Ovary (tissue), 10 donors: ENCODE measurements at places on chromosomes 16 and 17. TPM values are rescaled to one million over a fixed set of nuclear protein-coding genes. Genes with fewer than 3 reads are reported as not detected.

GRCh38 chr16:11047939-11048800 lies 103.8 kb downstream of the CLEC16A start:
- no peak for DNase-seq
- H3K27me3 ChIP-seq: no peaks in the 10 kb centered on the region
- H3K36me3 ChIP-seq: no peaks in the 10 kb centered on the region

The PITPNM3 gene
- 12.8 TPM for polyA plus RNA-seq

The ZFP90 gene
- polyA plus RNA-seq: 25.3 TPM

DNA sequence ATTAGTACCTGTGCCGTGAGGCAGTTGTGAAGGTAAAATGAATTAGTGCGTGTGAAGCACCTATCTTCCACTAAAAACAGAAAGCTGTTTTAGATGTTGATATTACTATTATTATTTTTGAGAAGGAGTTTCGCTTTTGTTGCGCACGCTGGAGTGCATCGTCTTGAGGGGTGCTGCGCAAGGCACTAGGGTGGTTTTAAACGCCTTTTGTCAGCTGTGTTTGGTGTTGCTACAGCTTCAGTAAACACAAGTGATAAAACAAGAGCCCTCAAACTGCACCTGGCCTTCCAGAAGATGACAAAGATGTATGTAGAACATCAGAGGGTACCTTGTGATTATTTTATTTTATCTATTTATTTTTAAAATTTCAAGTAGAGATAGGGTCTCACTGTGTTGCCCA lies 38.2 kb downstream of the PLCG2 start:
- H3K27me3 ChIP-seq: no peaks in the 10 kb centered on the region
- H3K27ac ChIP-seq: no peak overlapping the region
- no peaks in the 10 kb centered on the region for H3K4me1 ChIP-seq
- H3K4me3 ChIP-seq: no peak overlapping the region

DNA sequence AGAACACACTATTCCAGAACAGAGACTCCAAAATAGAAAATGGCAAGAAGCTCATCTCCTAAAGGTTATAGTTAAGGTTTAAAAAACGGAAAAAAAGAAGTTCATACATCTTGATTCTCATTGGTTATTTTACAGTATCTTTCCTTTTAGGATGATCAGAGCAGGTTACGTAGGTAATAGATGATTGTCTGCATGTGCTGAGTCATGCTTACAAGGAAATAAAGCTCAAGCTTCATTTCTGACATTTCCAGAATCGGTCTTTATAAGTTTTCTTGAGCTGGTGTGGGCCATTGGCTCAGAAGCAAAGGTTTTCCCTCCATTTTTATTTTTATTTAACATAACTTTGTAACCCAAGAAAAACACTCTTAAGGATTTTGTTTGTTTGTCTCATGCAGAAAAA lies 1030.3 kb upstream of the CDH8 start:
- DNase-seq: no peak
- H3K27ac ChIP-seq: no peak overlapping the region
- H3K36me3 ChIP-seq: no peaks in the 10 kb centered on the region
- H3K4me3 ChIP-seq: no peak overlapping the region

DNA sequence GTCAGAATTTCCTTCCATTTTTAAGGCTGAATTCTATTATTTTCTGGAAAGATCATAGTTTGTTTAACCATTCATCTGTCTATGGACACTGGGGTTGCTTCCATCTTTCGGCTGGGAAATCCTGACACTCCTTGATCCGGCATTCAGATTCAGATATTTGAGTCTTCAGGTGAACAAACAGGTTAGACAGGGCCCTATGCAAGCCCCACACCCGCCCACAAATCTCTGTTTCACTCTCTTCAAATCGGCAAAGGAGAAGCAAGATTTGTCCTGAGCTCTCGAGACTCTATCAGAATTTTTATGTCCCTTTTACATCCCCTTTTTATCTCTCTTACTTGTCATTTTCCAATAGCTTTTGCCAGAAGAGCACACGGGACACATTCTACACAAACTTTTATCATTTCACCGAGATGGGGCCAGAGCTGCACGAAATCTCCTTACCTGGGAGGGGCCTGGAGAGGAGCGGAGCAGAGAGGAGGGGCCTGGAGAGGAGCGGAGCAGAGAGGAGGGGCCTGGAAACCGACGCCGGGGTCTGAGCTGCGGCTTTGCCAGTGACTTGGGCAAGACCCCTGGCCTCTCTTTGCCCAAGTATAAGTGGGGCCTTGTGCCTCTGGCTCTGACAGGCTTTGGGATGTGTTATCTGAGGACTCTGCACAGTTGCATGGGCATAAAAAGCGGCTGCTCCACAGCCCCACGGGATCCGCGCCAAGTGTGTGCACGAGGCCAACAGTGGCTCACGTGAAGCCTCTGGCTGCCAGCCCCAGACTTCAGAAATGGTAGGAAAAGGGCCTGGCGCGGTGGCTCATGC lies 54.3 kb upstream of the RBFOX3 start:
- H3K4me3 ChIP-seq: no peak overlapping the region
- H3K27ac ChIP-seq: no peak overlapping the region
- H3K27me3 ChIP-seq: no peaks in the 10 kb centered on the region
- H3K4me1 ChIP-seq: peaks cover 2% of the 10 kb centered on the region
- DNase-seq: peak; percentile 78

DNA sequence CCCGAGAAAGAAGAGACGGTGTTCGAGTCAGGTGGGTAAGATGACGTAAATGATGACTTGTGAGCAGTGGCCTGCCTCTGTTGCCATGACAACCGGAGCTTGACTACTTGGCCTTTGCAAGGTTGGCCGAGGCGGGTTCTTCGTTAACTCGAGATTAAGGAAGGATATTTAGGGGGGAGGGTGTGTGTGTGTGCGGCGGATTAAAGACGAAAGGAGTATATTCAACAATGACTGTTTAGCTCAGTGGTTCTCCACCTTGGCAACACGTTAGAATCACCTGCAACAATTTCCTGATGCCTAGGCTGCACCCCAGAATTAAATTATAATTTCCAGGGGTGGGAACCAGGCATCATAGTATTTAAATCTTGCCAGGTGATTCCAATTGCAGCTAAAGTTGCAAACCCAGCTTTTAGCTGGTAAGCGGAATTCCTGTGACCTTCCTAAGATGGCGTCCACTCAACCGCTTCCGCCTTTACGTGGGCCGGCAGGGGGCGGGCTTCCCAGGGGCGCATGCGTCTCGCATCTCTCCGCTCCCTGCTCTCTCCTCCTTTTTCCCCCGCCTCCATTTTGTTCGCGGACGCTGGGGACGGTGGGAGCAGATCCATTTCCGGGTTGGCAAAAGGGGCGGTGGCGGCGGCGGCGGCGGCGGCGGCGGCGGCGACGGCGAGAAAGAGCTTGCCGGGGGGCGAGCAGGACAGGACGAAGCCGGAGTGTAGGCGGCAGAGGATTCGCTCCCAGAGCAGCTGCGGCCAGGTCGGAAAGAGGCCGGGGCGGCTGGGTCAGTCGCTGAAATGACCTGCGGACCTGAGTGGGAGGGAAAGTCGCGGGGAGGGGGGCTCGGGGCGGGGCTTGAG lies at the start of gene WIPF2:
WIPF2 (plus strand) TSS at position 565 of the 854 bp plus-strand sequence. CDS start 37,156 bp downstream, outside the sequence.
- DNase-seq: peak; percentile 96
- H3K4me1 ChIP-seq: peaks cover 5% of the 10 kb centered on the region
- peak within 1 kb of the TSS; percentile 80 for H3K27ac ChIP-seq
- no peaks in the 10 kb centered on the region for H3K36me3 ChIP-seq
- peak within 1 kb of the TSS; percentile 78 for H3K4me3 ChIP-seq

GRCh38 chr16:49348408-49349176 lies 25.0 kb upstream of the C16orf78 start:
- no peak overlapping the region for H3K27ac ChIP-seq
- no peak for DNase-seq
- no peaks in the 10 kb centered on the region for H3K4me1 ChIP-seq
- no peaks in the 10 kb centered on the region for H3K36me3 ChIP-seq
- H3K27me3 ChIP-seq: no peaks in the 10 kb centered on the region
- no peak overlapping the region for H3K4me3 ChIP-seq

DNA sequence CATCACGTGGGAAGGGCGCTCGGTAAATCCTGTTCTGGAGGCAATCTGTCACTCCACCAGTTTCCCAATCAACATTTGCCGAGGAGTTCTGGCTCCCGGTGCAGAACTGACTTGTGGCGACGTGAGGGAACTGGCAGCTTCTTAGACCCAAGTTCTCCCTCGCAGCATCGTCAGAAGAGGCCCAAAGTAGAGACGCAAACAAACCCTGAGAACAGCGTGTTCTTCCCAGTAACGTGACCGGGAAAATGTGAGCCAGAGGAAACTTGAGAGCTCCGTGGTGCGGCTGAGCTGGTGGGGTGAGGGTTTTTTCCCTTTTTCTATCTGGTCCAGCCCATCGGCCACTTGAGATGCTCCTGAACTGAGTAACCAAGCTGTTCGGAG lies 158.9 kb upstream of the CACNG5 start:
- H3K36me3 ChIP-seq: no peaks in the 10 kb centered on the region
- peaks cover 6% of the 10 kb centered on the region for H3K4me1 ChIP-seq
- no peaks in the 10 kb centered on the region for H3K27me3 ChIP-seq
- no peak overlapping the region for H3K27ac ChIP-seq
- H3K4me3 ChIP-seq: no peak overlapping the region
- no peak for DNase-seq

The CD300H gene
- polyA plus RNA-seq: not detected

DNA sequence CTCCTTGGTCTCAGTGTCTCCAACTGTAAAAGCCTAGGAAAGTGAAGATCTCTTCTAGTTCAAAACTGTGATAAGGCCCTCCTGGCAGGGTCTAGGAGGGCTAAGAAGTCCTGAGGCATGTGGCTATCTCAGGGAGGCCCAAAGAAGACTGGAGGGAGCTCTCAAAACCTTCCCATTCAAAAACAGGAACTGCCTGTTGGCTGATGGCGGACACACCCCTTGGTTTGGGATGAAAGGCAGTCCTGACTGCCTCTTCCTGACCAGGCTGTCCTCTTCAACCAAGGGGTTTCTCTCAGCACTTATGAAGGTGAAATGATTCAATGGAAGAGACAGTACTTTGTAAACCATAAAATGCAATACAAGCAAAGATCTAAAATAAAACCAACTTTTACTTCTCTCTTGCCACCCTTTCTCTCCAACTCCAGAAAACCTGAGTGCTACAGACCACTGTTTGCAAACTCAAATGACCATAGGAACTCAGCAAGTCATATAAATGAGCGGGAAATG lies 4.7 kb downstream of the ZNF764 start:
- no peak for DNase-seq
- H3K4me1 ChIP-seq: no peaks in the 10 kb centered on the region
- no peak overlapping the region for H3K4me3 ChIP-seq

The ABCA9 gene
- polyA plus RNA-seq: 23.0 TPM

- DNase-seq: no peak
- H3K27ac ChIP-seq: no peak overlapping the region
- no peaks in the 10 kb centered on the region for H3K36me3 ChIP-seq
- H3K4me3 ChIP-seq: no peak overlapping the region
- H3K27me3 ChIP-seq: no peaks in the 10 kb centered on the region
Observed at GRCh38 chr16:35391328-35391727, 1931.9 kb downstream of the TP53TG3F start.

GRCh38 chr17:41738077-41738800 lies 3.8 kb upstream of the HAP1 start:
- H3K27ac ChIP-seq: no peak overlapping the region
- no peak overlapping the region for H3K4me3 ChIP-seq
- no peaks in the 10 kb centered on the region for H3K27me3 ChIP-seq
- H3K36me3 ChIP-seq: no peaks in the 10 kb centered on the region
